ENCODE measurements at places on chromosomes 6 and 20.
A peak's percentile ranks its signal among the peaks of the same experiment; 100 is the strongest.

DNA sequence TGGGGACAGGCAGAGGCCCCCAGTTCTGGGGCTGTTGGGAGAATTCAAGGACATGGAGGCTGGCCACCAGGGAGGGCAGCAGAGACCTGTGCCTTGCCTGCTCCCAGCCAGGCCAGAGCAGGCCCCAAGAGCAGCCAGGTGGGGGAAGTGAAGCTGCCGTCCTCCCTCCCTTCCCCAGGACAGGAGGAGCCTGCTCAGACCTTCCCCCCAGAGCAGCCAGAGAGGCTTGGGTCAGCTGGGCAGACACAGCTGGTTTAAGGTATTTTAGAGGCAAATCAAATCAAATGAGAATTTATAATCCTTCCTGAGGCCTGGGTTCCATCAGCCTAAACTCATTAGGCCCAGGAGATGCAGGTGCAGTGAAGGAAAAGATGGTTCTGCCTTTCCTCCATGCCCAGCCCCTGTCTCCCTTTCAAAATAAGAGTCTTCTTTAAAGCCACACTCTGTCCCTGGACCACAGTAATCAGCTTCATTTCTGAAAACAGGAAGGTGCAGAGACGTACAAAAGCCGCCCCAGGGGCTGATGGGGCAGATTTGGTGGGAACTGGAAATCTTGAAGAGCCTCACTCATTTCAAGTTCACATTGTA, 21.7 kb downstream of the BMP7 start:
- DNase-seq: no peak

DNA sequence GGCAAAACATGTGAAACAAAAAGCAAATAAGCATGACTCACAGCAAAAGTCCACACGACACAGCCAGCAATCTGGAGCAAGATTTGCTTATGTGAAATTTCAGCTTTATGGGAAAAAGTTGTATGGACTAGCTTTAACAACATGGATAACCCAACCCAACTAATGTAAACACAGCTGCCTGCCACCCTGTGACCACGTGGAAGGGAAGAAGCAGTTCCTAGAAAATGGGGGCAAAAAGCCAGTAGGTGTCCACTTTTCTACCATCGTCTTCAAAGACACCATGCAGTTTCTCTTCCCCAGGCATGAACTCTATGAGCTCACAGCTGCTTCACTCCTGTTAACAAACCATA, 425.4 kb upstream of the RNF217 start:
- DNase-seq: no peak

DNA sequence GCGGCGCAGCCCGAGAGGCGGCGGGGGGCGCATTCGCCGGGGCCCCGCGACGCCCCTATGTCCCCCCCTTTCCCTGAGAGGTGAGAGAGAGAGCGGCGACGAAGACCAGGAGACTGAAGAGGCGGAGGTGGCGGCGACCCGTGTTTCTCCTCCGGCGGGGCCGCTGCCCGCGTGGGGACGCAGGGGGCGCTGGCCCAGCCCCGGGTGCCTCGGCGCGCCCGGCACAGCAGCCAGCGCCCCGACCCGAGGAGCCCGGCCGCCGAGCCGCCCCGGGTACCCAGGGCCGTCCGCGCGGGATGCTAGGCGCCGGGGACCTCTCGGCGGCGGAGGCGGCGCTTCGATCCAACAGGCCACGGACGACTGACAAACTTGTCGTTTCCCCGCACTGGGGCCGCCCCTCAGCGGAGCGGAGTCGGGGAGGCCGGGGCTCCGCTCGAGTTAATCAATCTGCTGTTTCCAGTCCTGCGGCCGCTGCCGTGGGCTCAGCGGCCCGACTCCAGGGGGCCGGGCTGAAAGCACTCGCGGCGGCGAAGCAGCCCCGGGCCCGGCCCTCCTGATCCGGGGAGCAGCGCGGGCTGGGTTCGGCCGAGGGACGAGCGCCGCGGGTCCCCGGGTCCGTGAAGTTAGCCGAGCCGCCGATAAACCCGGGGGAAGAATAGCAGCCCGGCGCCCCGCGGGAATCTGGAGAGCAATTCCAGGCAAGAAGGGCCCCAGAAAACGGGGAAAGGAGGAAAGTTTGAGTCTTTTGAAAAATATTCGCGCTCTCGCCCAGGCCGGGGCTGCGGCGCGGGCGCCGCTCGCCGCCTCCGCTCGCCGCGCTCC, 631 bp downstream of the MDGA1 start:
- no peak for DNase-seq

DNA sequence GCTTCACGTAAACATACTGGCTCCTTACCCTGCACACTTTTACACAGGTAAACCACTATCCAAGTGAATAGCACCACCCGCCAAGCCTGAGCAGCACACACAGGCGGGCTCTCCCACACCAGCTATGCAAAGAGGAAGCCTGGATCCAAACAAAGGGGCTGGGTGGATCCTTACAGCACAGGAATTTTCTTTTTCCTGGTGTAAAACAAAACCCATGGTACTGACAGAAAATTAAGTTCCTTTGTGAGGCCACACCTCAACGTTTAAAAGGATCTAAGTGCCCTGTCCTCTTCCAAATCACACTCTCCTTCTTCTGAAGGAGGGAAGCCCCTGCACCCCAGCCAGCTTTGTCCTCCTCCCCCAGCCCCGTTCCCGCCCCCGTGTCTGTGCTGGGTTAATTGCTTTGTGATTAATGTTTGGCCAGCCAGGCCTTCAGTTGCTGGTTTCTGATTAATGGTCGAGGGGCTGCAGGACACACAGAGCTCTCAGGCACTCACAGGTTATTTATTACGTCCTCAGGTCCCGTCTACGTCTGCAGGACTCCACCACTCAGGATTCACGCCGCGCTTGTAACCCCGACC, 6.1 kb downstream of the DACT2 start:
- DNase-seq: no peak

DNA sequence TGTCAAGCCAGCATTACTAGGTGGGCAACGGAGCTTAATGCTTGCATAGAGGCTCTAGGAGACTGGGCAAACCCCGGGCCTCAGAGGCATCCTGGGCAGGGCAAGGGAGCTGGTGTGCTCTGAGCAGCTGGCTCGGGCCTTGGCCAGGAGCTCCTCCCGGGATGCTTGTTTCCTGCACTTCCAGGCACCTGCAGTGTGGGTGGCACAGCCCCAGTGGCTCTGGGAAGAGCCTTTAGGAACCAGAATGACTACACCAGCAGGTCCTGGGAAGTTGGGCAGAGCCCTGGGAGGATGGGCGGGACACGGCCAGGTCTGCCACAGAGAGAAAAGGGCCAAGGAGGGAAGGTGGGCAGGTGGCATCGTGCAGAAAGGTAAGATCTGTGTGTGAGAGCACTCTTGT, 80.4 kb upstream of the CD93 start:
- DNase-seq: no peak

- peak; percentile 77 for DNase-seq
Measured at GRCh38 chr6:111804627-111805235, 68.5 kb downstream of the FYN start.

GRCh38 chr6:57226221-57226620, 4.1 kb upstream of the RAB23 start:
- DNase-seq: no peak

GRCh38 chr20:17374086-17374485, 147.2 kb downstream of the PCSK2 start:
- DNase-seq: no peak

DNA sequence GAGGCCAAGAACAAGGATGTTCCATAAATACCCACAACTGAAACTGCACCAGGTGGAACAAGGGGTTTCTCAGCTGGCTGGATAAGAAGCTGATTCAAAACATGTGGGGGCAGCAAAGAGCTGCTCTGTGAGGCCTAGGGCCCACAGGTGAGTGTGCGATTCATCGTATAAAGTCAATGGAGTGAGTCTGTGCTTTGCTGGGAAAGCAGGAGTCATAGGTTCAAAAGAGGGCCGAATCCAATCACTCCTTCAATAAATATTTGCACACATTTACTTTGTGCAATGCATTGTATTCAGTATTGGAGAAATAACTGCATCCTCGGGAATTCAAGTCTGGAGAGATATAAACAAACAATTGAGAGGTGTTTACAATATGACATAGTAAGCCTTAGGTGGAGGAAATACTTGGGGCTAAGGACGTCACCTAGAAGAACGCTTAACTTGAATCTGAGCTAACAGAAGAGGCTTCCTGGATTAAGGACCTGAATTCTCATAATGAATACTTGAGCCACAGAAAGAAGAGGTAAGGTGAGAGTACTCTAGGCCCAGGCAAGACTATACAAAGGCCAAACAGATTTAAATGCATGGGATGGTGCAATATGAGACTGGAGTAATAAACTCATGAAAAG, 83.7 kb upstream of the TMEM30A start:
- no peak for DNase-seq

GRCh38 chr6:3340358-3340802, 81.6 kb downstream of the PSMG4 start:
- DNase-seq: no peak

DNA sequence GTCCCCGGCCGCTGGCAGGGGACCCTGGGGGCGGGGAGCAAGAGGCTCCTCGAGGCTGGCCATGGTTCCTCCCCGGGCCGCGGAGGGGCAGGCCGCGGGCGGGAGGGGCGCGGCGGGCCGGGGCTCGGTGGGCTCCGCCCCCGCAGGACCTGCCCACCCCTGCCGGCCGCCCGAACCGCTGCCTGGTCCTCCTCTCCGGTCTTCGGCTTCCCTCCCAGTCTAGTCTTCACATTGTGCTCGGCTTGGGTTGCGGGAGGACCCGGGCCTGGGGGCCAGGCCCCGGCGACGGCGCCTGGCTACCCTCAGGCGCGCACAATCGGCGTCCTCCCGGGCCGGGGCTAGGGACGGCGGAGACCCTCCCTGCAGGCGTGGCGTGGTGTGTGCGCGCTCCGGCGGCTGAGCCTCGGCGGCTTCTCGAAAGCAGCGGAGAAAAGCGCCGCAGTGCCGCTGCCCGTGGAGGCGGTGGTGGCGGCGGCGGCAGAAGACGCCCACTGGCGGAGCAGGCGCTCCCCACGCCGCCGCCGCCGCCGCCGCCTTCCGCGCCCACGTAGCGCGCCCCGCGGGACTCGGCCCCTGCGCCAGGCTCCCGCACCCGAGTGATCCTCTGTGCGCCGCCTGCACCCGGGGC, at the start of gene PDE10A:
Gene PDE10A (minus strand): TSS at position 493 of the 628 bp plus-strand sequence. CDS start 430 bp downstream, at position 63.
- DNase-seq: no peak

DNA sequence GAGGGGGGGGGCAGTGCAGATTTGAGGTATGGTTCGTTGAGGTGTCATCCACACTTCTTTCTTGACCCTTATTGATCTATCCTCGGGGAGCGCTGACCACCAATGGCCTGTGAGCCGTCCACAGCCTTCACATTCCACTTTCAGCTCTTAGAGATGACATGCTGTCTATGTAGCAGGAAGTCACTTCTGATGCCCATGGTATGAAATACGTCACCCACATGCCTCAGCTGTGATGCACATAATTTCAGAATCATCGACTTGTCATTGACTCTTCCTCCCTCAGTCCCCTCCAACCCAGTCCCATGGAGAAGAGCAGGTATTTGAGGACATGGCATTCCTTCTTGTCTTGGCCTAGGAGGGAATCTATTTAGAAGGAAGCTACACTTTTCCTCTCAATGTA, 4.7 kb upstream of the ADGRF5 start:
- DNase-seq: no peak

DNA sequence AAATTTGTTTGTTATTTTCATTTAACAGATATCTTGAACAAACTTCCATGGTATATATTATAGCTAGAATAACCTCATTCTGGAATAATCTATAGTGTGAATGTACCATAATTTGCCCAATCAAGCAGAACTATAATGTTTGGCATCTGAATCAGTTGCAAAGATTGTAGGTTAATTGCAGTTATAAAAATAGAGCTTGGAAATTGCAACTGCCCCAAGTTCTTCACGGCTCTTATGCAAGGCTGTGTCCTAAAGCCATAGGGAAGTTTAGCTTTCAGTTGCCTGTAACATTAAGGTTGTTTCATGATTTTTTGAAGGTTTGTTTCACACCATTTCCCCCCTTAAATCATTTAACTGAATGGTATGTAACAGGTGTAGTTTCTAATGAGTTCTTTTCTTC, 19.4 kb downstream of the NQO2 start:
- no peak for DNase-seq

- no peak for DNase-seq
Measured at GRCh38 chr6:34909320-34909883, 20.3 kb downstream of the ANKS1A start.

DNA sequence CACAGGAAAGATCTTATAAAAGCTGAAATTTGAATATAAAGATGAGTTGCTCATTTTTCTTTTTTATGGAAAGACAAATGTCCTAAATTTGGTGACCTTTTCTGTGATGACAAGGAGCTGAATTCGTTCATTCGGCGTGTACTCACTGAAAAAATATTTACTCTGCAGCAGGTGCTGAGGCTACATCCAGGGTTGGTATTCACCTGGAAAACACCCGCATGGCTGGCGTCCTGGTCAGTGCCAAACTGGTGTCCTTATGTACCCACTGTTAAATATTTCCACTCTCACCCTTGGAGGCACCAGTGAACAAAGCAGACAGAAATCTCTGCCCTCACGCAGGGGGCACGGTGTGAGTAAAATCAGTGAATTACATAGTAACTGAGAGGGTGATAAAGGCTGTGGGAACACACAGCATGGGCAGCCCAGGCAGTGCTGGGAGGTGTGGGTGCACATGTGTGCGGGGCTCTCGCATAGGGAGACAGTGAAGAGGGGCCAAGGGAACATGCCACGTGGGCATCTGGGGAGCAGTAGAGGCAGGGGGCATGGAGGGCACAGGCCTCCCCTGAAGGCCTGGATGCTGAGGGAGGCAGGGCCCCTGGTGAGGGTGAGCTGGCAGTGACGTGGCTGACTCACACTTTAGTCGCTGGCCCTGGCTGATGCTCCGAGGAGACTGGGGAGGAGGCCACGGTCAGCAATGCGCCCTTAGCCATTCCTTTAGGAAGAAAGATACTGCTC, 89.7 kb downstream of the INSM1 start:
- no peak for DNase-seq

- DNase-seq: peak; percentile 57
Measured at GRCh38 chr20:45987108-45987780, 15.2 kb upstream of the ZNF335 start.

DNA sequence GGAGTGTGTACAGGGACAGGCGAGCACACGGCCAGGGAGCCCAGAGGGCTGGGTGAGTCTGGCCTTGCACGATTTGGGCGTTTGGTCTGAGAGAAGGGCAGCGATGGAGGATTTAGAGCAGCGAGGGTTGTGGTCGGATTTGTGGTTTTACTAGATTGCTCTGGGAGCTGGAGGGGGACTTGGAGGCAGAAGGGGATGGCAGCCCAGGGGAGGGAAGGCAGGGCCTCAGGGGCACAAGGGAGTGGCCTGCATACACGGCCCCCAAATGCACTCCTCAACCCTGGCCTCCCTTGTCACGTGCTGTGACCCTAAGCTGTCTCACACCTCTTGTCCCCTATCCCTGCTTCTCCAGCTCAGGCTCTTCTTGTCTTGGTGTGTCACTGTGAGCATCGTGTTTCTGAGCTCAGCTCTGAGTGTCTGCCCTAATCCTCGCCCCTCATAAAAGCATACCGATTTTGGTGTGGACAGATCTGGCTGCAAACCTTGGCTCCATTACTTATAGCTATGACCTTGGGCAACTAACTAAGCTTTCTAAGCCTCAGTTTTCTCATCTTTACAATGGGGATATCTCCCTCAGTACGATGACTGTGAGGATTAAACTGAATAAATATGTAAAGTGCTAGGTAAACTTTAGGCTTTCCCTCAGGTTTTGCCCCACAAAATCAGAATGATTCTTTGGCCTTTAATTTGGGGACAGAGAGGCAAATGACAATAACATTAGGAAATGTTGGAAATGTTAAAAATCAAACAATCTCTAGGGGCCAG, 120.1 kb upstream of the ARMC2 start:
- DNase-seq: no peak

- no peak for DNase-seq
Measured at GRCh38 chr6:105484238-105485161, 81.6 kb upstream of the PREP start.
